Pancreas (tissue), 10 donors: ENCODE measurements at places on chromosomes 3 and 15. TPM values are rescaled to one million over a fixed set of nuclear protein-coding genes. Genes with fewer than 3 reads are reported as not detected.

DNA sequence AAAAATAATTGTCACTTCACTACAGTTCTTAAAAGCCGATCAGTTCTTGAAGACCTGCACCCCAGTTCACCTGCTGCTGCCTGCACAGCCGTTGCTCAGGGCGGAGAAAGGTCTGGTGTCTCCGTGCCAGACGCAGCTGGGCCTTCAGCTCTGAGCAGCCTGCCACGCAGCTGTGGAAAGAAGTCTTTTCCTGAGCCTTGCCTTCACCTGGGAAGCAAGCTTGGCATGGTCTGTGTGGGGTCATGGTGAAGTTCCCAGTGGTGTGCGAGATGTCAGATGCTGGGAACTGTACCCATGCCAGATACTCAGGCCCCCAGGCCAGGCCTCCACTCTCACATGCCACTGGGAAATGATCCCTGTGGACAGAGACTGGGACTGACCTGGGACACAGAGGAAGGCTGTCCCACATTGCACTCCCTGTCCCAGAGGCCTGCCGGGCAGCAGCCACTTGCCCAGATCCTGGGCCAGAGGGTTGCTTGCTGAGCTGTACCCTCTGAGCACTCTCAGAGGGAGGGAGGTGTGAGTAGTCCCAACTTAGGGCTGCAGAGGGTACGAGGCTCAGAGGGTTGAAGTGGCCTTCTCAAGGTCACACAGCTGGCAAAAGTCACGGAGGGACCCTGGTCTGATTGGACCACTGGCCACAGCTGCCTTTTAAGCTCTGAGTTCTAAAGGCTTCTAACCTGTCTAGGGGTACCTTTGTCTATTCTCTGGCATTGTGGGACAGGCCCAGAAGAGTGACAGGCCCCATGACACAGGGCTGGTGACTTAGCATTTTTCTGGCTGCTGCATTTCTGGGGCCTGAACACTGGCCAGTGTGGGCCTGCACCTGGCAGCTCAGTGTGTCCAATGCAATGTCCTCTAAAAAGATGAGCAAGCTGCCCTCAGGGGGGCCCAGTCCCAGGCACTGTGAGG, 55.4 kb downstream of the KLF13 start:
- no peaks in the 10 kb centered on the region for H3K27me3 ChIP-seq
- no peaks in the 10 kb centered on the region for H3K36me3 ChIP-seq
- peaks cover 2% of the 10 kb centered on the region for H3K4me1 ChIP-seq

- no peaks in the 10 kb centered on the region for H3K4me1 ChIP-seq
- H3K4me3 ChIP-seq: no peak overlapping the region
- no peak overlapping the region for H3K27ac ChIP-seq
- no peak for DNase-seq
Observed at GRCh38 chr3:42667096-42667522, 13.6 kb downstream of the ZBTB47 start.

SCN11A gene
- 0.03 TPM for total RNA-seq

GNAT1 gene
- not detected for total RNA-seq

GRCh38 chr15:40105517-40106202, 3.0 kb downstream of the BMF start:
- peak overlapping the region; percentile 85 for H3K27ac ChIP-seq
- no peak for DNase-seq
- H3K4me1 ChIP-seq: peaks cover 50% of the 10 kb centered on the region
- no peak overlapping the region for H3K4me3 ChIP-seq
- no peaks in the 10 kb centered on the region for H3K27me3 ChIP-seq

DNA sequence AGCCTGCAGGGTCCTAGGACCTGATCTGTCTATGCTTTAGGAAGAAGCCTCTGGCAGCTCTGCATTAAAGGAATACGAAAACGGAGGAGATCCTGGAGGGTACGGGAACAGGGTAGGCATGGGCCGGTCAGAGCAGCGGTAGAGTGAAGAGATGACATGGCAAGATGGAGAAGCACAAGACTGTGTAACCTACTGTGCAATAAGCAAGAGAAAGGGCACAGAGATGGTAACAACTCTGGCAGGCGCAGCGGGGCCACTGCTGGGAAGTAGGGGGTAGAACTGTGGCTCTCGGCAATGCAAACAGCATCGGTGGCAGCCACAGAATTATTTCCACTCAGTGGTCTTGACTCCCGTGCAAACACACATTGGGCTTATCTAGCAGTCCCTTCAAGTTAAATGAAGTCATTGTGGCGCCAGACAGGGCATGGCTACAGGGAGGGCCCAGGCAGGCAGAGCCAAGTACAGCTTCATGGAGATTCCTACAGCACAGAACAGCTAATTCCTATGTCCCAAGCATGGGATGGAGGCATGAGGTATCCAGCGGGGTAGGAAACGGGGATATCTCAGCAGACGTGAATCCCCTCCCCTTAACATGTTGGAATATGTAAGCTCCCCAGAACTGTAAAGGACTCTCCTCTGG, 28.8 kb downstream of the WHAMM start:
- H3K4me1 ChIP-seq: no peaks in the 10 kb centered on the region
- peaks cover 6% of the 10 kb centered on the region for H3K36me3 ChIP-seq
- no peak overlapping the region for H3K27ac ChIP-seq
- H3K27me3 ChIP-seq: no peaks in the 10 kb centered on the region

ADAMTSL3 gene
- total RNA-seq: 8.7 TPM

- no peaks in the 10 kb centered on the region for H3K27me3 ChIP-seq
- no peaks in the 10 kb centered on the region for H3K36me3 ChIP-seq
- no peaks in the 10 kb centered on the region for H3K4me1 ChIP-seq
- no peak overlapping the region for H3K27ac ChIP-seq
Observed at GRCh38 chr3:81799403-81799802, 38.0 kb upstream of the GBE1 start.

GRCh38 chr3:175552929-175553328, 693.8 kb downstream of the NAALADL2 start:
- H3K4me3 ChIP-seq: no peak overlapping the region
- H3K27me3 ChIP-seq: no peaks in the 10 kb centered on the region
- DNase-seq: no peak
- H3K27ac ChIP-seq: no peak overlapping the region
